ENCODE measurements at places on chromosomes 13 and 19. TPM values are rescaled to one million over a fixed set of nuclear protein-coding genes. Genes with fewer than 3 reads are reported as not detected.

The TMIGD2 gene
- total RNA-seq, result 2.7 TPM

The SYNE4 gene
- not detected for total RNA-seq

The SPC24 gene
- 6.4 TPM for total RNA-seq

The TSKS gene
- total RNA-seq, result 0.31 TPM

The MADCAM1 gene
- total RNA-seq, result 0.16 TPM

The CEACAM7 gene
- total RNA-seq, result not detected

The TSSK6 gene
- 1.2 TPM for total RNA-seq

The STOML3 gene
- total RNA-seq, result 0.16 TPM

The CAPNS1 gene
- 103 TPM for total RNA-seq

The MAP1S gene
- 42.0 TPM for total RNA-seq

The C19orf73 gene
- total RNA-seq, result 0.47 TPM

The ZNF606 gene
- 57.1 TPM for total RNA-seq

The EIF3K gene
- total RNA-seq, result 149 TPM

The MCOLN1 gene
- total RNA-seq, result 9.8 TPM

The ZNF844 gene
- total RNA-seq, result 13.7 TPM

The CLEC17A gene
- 0.31 TPM for total RNA-seq

The GRIN3B gene
- not detected for total RNA-seq

The ERF gene
- total RNA-seq, result 7.8 TPM

The TMC4 gene
- not detected for total RNA-seq

The CCNE1 gene
- total RNA-seq, result 1.1 TPM

The ZNF543 gene
- total RNA-seq, result 40.7 TPM

The ZIM2 gene
- 1.7 TPM for total RNA-seq

The CDADC1 gene
- 14.8 TPM for total RNA-seq

The ZNF541 gene
- total RNA-seq, result not detected

The PCDH17 gene
- 21.1 TPM for total RNA-seq

The PPFIA3 gene
- 35.9 TPM for total RNA-seq

The ZNF729 gene
- not detected for total RNA-seq

The HCN2 gene
- total RNA-seq, result 8.0 TPM

The FAM216B gene
- 0.78 TPM for total RNA-seq

The NLRP7 gene
- not detected for total RNA-seq

The ZNF559 gene
- 52.7 TPM for total RNA-seq

The NKG7 gene
- total RNA-seq, result not detected

The SOX1 gene
- 8.3 TPM for total RNA-seq

The CEACAM4 gene
- not detected for total RNA-seq

The LIM2 gene
- not detected for total RNA-seq

The WDR62 gene
- 0.78 TPM for total RNA-seq

The GADD45GIP1 gene
- 13.3 TPM for total RNA-seq

The PABPC3 gene
- not detected for total RNA-seq

The ZNF471 gene
- 18.4 TPM for total RNA-seq

The FFAR2 gene
- 0.16 TPM for total RNA-seq

The KLK10 gene
- not detected for total RNA-seq
